Muscle of back (tissue), 13 donors: ENCODE measurements at places on chromosomes 5 and 9. TPM values are rescaled to one million over a fixed set of nuclear protein-coding genes. Genes with fewer than 3 reads are reported as not detected.

Gene MPDZ
- 34.9 TPM for polyA plus RNA-seq

- DNase-seq = no peak
Observed at GRCh38 chr9:136292026-136292538, 11.8 kb downstream of the CCDC187 start.

Gene SMC2
- polyA plus RNA-seq = 25.9 TPM

GRCh38 chr9:132745756-132746709 is 75.8 kb downstream of the GTF3C4 start:
- no peak for DNase-seq

Gene LECT2
- 0.28 TPM for polyA plus RNA-seq

DNA sequence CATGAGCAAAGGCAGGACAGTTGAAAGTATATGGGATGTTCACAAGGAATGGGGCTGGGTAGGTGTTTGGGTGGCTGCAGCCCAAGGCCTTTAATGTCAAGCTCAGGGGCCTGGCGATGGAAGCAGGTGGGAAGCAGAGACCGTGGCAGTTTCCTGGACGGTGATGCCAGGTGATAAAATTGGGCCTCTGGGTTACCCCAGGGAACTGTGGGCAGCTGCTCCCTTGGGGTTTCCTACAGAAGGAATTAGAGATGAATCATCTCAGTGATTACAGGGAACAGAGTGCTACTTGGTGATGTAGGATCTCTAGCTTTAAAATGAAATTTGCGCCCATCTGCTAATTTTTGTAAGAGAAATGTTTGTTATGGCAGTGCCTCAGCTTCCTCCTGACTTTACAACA is 39.2 kb downstream of the TSTD2 start:
- DNase-seq = no peak
